Skin of body (tissue), 3 donors: ENCODE measurements at places on chromosomes 7 and 10. TPM values are rescaled to one million over a fixed set of nuclear protein-coding genes. Genes with fewer than 3 reads are reported as not detected.
A peak's percentile ranks its signal among the peaks of the same experiment; 100 is the strongest.

GRCh38 chr7:50212666-50213621, 91.6 kb upstream of the IKZF1 start:
- DNase-seq = no peak

DNA sequence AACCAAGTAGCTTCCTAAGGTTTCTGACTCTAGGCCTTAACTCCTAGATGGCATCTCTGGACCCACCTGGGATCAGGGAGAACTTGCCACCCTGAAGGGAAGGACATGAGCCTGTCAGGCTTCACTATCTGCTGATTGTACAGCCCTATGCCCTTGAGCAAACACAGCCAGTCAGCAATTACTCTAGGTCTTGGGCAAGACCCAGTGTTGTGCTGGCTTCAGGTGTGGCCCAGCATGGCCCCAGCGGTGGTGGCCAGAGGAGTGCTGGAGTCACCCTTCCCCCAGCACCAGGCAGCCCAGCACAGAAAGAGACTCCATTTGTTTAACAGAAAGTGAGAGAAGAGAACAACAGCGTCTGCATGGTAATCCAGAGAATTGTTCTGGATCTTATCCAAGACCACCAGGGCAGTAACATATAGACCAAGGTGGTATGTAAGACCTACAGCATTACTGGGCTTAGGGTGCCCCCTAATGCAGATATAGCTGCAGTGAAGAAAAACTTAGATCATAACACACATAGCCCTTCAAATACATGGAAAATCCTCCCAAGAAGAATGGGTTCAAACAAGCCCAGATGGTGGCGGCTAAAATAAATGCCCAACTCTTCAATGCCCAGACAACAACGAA, 207.7 kb downstream of the MAGI2 start:
- no peak for DNase-seq

DNA sequence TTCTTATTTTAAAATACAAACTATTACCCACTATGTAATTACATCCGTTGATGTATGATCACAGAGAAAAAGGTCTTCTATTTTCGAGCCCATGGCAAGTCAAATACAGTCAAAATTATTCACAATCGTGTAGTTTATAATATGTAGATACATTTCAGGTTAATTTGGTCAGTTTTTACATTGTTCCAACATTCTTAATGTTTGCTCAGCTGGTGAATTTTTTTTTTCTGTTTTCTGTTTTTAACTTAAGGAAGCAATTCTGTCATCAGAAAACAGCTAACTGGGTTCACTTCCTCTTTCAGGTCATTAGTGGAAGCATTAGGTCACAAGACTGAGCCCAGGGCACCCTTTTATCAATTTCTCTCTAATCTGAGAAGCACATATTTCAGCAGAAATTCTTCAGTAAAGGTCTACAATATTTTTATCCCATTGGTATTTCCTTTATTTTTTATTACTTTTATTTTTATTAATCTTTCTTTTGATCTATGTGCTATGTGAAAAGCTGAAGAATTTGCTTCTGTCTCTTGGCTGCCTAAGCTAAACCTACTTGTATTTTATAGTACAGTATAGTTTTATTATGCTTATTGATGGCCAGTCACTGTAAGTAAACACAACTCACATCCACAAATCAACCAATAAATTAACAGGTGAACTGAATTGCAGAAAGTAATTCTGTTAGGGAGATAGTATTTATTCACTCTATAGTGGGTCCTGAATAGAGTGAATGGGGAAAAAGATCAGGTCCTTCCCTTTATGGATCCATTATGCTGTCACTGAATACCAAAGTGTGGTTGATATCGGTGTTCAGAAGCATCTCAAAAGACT, 84.6 kb downstream of the ICA1 start:
- DNase-seq = no peak

GRCh38 chr7:29987811-29988317, 1.7 kb downstream of the SCRN1 start:
- peak; percentile 44 for DNase-seq

GRCh38 chr7:77199013-77199966, at the start of gene FGL2:
Gene FGL2, minus strand, starts transcription at chr7:77199819. Its CDS starts 26 bp downstream, at chr7:77199793.
- DNase-seq = no peak

- no peak for DNase-seq
Observed at GRCh38 chr10:3210251-3210877, 37.8 kb upstream of the PITRM1 start.

- DNase-seq = no peak
Observed at GRCh38 chr10:30282221-30282620, 66.9 kb downstream of the MTPAP start.

DNA sequence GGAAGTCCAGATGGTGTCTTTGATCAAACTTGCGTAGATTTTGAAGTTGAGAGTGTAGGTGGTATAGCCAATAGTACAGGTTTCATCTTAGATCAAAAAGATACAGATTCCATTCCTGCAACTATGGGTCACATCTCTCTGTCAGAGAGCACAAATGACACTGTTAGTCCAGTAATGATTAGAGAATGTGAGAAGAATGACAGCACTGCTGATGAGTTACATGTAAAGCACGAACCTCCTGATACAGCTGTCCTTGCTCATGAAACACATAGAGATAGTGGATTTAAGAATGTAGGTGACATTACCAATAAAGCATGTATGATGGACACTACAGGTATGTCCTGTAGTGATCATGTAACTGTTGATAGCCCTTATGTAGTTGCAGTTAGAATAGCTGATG, 59.1 kb downstream of the LOXL4 start:
- DNase-seq = no peak

- DNase-seq = no peak
Observed at GRCh38 chr7:158185653-158186052, 402.0 kb downstream of the PTPRN2 start.

DNA sequence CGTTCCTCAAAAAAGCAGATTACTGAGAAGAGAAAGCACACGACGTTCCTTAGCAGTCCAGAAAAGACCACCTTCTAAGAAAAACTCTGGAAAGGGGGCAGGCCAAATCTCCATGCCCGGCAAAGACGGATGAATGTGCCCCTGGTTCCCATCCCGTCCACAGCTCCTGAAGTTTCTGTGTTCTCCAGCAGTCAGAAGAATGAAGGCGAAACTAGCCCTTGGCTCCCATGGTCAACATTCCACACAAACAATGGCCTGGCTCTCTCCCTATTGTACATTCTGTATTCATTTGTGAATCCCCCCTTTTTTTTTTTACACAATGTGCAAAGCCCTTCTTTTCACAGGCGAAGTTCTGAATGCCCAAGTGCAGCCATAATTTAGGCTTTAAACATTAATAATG, 5.3 kb downstream of the CTBP2 start:
- DNase-seq = no peak

DNA sequence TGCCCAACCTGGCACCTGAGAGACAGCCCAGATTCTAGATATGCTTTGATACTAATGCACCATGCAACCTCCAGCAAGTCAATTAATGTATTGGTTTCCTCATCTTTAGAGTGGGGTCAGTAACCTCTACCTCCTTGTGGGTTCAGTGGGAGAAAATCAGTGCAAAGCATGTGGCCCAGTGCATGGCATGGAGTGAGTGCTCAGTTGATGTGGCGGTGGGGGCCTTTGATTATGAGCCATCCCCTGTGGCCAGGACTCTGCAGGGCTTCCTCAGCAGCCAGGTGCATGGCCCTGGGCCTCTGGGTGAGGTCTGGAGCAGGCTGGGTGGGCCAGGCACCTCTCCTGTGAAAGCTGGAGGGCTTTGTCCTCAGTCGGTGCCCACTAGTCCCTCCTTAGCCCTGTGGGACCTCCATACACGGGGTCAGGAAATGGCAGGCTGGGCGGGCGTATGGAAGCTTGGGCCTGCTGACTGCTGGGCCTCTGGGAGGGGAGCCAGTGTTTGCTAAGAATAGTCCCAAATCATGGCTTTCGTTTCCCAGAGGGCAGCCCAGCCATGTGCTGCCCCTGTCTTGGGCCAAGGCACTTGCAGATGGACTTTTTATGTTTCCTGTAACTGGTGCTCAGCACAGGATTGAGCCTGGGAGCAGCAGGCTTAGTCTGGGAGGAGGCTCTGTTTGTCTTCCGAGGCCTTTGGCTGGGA, 3.4 kb downstream of the PALD1 start:
- peak; percentile 28 for DNase-seq

DNA sequence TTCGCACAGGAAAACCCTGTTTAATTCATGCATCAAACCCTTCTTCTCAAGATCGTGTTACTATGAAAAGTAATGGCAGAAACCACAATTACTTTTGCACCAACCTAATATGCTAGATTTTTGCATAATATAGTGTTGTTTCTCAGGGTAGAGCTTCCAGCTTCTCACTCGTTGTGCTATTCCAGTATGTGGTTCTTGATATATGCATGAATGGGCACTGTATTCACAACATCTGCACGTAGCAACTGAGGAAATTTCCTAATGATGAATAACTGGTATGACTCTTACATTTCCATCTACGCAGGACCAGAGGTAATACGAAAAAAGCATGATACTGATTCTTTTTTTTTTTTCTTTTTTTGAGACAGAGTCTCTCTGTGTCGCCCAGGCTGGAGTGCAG, 326.6 kb upstream of the GALNT17 start:
- no peak for DNase-seq

GRCh38 chr10:79065853-79066252, 2.9 kb upstream of the ZMIZ1 start:
- DNase-seq = no peak

DNA sequence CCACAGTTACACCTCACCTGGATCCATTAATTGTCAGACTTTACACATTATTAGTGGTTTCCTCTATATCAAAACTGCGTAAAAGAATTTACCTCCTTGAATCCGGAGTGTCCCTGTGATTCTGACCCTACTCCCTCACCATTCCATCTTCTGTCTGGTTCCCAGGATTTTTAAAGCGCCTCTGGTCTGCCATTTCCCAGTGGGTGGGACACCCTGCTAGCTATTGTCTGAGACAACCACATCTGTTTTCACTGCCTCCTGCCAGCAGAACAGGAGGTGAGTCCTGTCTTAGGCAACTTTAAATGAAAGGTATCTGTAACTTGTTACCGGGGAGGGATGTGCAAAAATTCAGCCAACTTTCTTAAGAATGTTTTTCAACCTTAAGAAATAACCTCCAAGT, 2.3 kb downstream of the MACROH2A2 start:
- no peak for DNase-seq

DNA sequence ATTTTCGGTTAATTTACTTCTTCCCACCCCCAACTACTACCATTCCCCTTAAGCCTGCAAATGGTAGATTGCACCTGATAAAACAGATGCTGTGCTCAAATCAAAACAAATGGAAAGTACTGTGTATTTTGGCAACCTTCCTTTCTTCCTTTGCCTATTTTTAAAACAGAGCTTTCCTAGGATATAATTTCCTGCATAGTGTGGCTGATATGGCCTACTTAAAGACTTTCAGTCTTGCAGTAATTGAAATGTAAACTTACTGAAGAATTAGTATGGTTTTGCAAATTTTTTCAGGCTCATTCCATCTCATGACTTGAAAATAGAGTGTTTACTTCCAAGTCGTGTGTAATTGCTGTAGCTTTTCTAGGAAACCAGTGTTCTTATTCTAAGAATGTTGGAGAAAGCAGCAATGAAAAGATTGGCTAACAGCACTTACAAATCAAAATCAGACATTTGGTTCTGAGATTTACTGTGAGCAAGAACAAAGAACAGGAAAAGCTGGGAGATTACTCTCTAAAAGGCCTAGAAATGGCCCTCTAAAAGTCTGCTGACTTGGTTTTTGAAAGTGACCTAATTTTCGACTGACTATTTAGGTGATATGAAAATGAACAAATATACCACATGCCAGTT, 52.0 kb downstream of the REEP3 start:
- peak; percentile 85 for DNase-seq

GRCh38 chr7:26487780-26488515, 196.3 kb downstream of the SNX10 start:
- no peak for DNase-seq

DNA sequence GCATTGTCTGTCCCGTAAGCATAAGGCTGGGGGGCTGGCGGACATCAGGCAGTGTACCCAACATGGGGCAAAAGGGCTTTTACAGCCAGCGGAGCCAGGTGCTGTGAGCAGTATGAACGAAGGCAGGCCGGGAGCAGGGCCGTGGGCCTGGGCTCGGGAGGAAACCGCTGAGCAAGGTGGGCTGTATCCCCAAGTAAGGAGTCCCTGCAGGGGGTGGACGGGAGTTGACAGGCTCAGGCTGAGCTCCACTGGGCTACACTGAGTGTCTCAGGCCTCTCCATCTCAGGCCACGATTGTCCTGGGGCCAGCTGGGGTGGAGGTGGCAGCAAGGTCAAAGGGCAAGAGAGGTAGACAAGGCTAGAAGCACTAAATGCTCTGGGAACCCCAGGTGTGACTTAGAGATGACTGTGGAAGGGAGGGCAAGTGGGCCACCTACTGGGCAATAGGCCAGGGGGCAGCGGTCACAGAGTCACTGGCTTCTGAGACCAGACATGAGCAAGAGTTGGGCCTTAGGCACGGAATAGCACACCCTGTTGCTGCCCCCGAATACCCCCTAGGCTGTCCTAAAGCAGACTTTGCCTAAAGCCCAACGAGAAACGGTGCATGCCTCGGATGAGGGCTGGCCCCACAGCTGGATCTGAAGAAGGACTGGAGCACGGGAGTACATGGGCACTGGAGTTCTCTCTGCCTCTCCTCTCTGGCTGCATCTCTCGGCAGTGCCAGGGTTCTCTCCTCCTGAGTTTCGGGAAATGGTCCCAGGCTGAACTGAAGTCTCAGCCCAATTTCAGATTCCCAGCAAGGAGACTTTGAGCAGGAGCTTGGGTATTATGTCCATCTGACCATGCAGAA, 10.8 kb upstream of the RAMP3 start:
- DNase-seq = no peak

- no peak for DNase-seq
Observed at GRCh38 chr10:21130683-21131442, 233.8 kb upstream of the NEBL start.

DNA sequence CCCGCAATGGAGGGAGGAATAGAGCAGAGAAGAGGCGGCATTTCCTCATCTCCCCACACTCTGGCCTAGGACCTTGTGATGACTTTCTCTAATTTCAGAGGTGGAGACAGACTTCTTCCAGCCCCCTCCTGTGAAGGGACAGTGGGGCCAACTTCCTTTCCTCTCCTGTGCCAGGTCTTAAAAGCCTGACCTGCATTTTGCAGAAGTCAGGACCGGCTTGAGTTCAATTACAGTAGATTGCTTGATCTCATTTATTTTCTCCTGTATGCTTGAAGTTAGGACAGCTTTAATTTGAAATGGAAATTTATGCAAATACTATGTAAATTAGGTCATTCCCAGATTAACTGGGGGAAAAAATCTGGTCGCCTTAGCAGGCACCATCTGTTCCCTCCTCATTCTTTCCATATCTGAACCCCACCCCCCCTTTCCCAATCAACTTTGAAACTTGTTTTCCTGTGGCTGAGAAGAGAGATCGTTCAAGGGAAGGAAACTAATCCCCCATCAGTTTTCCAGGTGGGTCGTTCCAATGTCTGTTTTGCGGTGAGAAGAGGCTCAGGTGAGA, 57.1 kb downstream of the SYPL1 start:
- DNase-seq = peak; percentile 23

- no peak for DNase-seq
Observed at GRCh38 chr7:151764056-151764920, 112.6 kb downstream of the PRKAG2 start.

GRCh38 chr7:74294191-74294998, 5.2 kb downstream of the CLIP2 start:
- peak; percentile 64 for DNase-seq

The SYT15B gene
- total RNA-seq = 0.59 TPM

The TDRD1 gene
- 0.20 TPM for total RNA-seq

The SORBS1 gene
- total RNA-seq = 33.7 TPM

The HEPACAM2 gene
- total RNA-seq = 0.89 TPM

The CNOT4 gene
- 23.1 TPM for total RNA-seq

The NSUN6 gene
- 23.0 TPM for total RNA-seq
